ENCODE measurements at places on chromosomes 2 and 18. TPM values are rescaled to one million over a fixed set of nuclear protein-coding genes. Genes with fewer than 3 reads are reported as not detected.
A peak's percentile ranks its signal among the peaks of the same experiment; 100 is the strongest.

GRCh38 chr2:178530625-178531142 is 50.4 kb downstream of the PLEKHA3 start:
- no peak for DNase-seq

CRIM1 gene
- 38.8 TPM for total RNA-seq

DNA sequence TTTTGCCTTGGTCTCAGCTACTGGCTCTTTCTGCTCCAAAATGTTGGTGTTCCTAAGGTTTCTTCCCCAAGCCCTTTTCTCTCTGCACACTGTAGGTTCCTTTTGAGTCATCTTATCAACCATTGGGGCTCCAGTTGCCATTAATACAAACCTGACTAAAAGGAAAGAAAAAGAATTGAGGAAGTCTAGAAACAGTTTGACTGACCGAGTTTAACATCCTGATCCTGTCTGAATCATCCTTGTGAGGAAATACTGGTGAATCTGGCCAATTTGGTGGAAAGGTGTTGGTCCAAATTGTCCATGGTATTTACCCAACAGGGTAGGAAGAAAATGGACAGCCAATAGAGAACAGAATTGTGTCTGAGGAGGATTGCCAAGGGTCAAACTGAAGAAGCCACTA is 38.3 kb downstream of the CRYGD start:
- no peak for DNase-seq

GRCh38 chr2:182447863-182448262 is 21.0 kb upstream of the PDE1A start:
- peak; percentile 42 for DNase-seq

DNA sequence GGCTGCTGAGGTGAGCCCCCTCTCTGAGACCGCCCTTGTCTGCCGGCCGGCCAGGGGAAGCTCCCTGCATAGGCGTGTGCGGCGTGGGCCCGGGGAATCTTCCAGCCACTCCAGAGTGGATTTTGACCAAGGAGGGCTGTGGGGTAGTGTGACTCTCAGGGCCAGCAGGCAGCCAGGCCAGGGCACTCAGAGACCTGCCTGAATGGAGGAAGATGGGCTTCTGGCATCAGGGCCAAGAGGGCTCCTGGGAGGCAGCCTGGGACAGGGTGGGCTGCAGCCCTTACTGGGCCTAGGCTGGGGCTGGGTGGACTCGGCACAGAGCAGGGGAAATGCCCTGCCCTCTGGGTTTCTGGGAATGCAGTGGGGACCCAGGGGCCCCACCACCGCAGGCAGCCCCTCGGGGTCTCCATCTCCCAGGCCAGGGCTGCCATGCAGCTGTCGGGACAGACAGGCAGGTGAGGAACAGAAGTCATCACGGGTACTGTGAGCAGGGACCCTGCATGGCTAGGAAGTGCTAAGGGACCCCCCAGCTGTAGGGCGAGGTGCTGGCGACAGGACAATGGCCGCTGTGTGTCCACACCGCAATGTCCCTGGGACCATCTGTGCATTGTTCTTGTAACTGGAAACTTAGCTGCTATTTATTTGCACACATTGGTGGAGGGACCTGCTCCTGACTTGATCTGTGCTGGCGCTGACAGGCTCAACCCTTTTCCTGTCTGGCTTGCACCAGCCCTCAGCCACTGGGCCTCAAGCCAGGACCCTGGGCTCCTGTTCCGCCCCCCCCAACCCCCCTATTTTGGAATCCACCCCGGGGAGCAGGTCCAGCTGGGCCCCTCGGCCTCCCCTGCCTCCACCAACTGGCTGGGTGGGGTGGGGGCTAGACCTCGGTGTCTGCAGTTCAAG is 4.1 kb downstream of the PDCD1 start:
- DNase-seq = peak; percentile 76

GRCh38 chr2:9652898-9653479 is 22.2 kb upstream of the YWHAQ start:
- DNase-seq = no peak

DNA sequence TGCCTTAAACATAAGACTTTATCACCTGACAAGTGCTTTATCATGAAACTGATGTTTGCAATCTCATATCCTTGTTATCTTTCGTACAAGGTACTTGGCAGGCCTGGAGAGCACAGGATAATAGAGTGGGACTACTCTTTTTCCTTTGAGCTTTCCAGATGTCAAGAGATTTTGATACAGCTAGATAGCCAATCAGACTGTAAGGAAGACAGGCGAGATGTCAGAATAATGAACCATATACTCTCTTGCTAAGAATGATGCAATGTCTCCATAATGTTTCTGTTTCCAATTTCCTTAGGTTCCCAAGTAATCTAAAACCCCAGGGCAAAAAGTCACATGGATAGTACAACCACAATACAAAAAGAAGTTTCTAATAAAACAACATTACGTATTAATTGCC is 313.1 kb downstream of the PDE11A start:
- no peak for DNase-seq

DNA sequence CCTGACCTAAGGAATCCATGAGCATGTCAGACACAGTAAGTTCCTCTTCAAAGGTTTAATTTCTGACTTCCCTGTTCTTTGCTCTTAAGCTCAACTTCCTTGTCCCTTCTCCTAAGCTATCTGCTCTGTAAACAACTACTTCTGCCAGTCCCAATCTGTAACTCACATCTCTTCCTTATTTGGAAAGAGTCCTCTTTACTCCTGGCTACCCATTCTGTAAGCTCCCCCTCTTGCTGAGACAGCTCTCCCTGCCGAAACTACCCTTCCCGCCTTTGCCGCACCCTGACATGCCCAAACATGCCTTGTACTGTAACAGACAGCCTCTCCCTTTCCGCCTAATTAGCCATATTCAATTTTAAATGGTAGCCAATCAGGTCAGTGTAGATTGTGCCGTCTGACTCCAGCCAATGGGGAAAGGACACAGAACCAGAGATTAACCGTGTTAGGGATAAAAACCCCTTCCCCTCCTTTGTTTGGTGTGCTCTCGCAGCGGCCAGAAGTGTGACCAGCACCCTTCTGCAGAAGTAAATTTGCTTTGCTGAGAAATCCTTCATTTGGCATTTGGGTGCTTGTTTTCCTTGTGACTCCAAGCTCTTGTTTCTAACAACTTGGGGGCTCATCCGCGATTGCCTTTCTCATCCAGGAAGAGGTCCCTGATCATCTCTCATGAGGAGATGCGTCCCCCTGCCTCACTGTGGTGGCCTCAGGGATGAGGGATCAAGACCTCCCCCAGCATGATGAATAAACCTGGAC is 49.0 kb downstream of the PIAS2 start:
- DNase-seq = no peak

SCRN3 gene
- 51.6 TPM for total RNA-seq

ALLC gene
- not detected for total RNA-seq

MAL gene
- total RNA-seq = 2.2 TPM

DNA sequence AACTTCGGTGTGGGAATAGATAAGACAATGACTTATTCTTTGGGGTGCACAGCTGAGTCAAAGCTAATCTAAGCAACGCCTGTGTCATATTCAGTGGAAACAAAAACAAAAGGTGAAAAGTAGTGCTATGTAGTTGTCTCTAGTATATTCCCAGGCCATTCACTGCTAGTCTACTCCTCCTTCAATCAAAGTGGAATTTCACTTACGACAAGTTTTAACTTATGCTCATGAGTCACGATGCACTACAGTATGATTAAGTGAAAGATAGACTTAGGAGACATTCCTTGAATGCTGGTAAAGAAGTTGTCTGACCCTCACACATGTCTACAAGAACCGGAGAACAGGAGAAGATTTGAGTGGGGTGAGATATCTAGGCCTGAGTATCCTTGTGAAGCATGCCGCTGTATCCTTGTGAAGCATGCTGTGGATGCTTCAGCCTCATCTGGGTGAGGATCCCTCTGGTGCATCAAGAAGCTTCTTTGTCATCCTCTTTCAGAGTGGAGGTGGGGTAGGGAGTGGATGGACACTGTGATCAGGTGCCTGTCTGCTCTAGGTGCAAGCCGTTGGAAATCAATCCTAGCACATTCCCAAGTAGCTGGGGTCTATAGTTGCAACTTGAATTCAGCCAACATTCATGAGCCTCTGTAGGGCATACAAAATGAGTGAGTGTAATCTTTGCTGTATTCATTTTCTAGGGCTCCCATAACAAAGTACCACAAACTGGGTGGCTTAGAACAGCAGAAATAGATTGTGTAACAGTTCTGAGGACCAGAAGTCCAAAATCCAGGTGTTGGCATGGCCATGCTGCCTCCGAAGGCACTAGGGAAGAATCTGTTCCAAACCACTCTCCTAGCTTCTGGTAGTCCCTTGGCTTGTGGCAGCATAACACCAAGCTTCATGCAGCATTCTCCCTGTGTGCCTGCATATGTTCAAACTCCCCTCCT is 173.5 kb upstream of the FN1 start:
- no peak for DNase-seq

ATP8B1 gene
- total RNA-seq = 7.2 TPM

- no peak for DNase-seq
These were observed 137.2 kb upstream of the TTC39C start for GRCh38 chr18:23877371-23877770.

DNA sequence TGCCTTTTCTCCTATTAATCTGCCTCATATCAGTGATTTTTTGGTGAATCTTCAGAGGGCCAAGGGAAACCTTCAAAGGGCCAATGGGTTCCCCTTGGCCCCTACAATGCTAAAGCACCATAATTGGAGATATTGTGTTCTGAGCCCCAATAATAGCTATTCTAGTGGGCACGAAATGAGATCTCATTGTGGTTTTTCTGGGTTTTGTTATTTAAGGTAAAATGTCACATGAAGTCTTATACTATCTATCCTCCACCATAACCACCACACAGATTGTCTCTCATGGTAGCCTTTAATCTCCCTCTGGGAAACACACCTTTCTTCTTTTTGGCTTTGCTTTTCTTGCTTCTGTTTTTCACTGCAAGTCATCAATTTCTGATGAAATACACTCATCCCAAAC is 152.8 kb downstream of the B3GNT2 start:
- DNase-seq = no peak

- peak; percentile 8 for DNase-seq
These were observed 28.7 kb upstream of the MYCN start for GRCh38 chr2:15911686-15912085.

DNA sequence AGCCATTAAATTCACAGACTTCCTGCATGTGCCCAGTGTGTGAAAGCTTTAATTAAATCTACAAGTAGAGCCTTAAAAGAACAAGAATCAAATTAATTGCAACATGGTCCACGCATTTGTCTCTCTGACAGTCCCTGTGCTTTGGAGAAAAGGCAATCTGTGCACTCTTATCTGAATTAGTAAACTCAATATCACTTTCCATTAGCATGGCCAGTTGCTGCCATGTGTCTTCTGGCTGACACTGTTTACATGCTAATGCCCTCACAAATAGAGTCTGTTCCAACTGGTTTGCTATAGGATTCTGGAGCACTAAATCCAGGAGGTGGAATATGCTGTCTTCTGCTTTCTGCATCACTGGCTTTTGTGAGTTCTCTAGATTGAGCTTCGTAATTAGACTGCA is 434.5 kb upstream of the RAB12 start:
- DNase-seq = no peak

- no peak for DNase-seq
These were observed 37.6 kb upstream of the RIOK3 start for GRCh38 chr18:23415515-23415914.

- no peak for DNase-seq
These were observed 41.2 kb downstream of the GALNT13 start for GRCh38 chr2:153912798-153913396.

DNA sequence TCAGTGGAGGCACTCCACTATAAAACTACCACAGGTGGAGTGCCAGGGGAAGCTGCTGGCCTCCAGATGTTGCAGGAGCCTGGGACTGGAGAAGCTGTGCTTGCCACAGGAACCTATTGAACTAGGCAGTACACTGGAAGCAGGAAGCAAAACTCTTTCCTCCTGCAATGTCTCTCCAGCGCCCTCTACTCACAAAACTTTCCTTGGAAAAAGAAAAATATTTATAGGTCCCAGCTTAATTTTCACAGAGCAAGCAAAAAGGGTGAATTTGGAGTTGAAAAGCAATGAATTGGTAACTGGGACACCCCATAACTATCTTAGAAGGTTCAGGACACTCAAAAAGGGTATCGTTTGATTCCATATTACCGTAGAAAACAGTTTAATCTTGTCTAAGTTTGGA is 33.2 kb upstream of the REEP1 start:
- DNase-seq = no peak

CREG2 gene
- total RNA-seq = 6.9 TPM

GRCh38 chr18:49161627-49162026 is 210.9 kb upstream of the SMAD7 start:
- peak; percentile 76 for DNase-seq
